Fibroblast of villous mesenchyme (primary cell): ENCODE measurements at places on chromosomes 11 and 22. TPM values are rescaled to one million over a fixed set of nuclear protein-coding genes. Genes with fewer than 3 reads are reported as not detected.

Gene CNGA4
- under 0.01 and 0.43 TPM in 2 replicates for total RNA-seq

Gene CRACR2B
- total RNA-seq, result 0.43 and 0.97 TPM in 2 replicates

Gene OR51B2
- total RNA-seq, result not detected in 2 replicates

Gene SLC1A2
- 18.7 and 23.7 TPM in 2 replicates for total RNA-seq

Gene OR4A16
- total RNA-seq, result not detected in 2 replicates

Gene ISX
- total RNA-seq, result not detected in 2 replicates

GRCh38 chr11:123545726-123546270 is 108.6 kb downstream of the SCN3B start:
- no peak for DNase-seq

DNA sequence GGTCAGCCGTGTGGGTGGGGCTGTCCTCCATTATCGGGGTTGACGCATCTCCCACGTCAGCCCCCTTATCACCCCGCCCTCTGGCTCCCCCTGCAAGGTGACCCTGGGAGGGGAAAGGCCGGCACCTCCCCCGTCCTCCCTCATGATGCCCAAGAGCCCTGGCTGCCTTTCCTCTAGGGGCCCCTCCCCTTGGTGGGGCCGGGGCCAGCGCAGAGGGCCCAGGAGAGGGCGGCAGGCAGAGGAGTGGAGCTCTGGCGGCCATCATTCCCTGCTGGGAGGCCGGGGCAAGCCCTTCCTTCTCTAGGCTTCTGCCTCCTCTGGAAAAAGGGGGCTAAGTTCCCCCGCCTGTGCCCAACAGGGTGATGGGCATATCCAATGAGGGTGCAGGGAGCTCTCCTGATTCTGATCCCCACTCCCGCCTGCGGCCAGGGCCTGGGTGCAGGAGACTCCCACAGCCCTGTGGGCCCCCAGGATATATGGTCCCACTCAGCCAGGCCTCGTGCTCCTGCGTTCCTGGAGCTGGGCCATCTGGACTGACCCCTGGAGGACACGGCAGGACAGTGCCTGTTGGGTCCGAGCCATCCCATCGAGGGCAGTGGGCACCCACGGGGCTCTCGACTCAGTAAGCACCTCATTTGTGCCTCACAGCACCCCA is 12.3 kb downstream of the MYRF start:
- peak; percentile 83 for DNase-seq

- DNase-seq, result no peak
Observed at GRCh38 chr22:24429411-24430365, 2.3 kb downstream of the ADORA2A start.

- peak; percentile 92 for DNase-seq
Observed at GRCh38 chr11:8760896-8761295, 78.3 kb downstream of the RPL27A start.

- DNase-seq, result peak; percentile 75
Observed at GRCh38 chr11:46278387-46279125, 1.1 kb downstream of the CREB3L1 start.

DNA sequence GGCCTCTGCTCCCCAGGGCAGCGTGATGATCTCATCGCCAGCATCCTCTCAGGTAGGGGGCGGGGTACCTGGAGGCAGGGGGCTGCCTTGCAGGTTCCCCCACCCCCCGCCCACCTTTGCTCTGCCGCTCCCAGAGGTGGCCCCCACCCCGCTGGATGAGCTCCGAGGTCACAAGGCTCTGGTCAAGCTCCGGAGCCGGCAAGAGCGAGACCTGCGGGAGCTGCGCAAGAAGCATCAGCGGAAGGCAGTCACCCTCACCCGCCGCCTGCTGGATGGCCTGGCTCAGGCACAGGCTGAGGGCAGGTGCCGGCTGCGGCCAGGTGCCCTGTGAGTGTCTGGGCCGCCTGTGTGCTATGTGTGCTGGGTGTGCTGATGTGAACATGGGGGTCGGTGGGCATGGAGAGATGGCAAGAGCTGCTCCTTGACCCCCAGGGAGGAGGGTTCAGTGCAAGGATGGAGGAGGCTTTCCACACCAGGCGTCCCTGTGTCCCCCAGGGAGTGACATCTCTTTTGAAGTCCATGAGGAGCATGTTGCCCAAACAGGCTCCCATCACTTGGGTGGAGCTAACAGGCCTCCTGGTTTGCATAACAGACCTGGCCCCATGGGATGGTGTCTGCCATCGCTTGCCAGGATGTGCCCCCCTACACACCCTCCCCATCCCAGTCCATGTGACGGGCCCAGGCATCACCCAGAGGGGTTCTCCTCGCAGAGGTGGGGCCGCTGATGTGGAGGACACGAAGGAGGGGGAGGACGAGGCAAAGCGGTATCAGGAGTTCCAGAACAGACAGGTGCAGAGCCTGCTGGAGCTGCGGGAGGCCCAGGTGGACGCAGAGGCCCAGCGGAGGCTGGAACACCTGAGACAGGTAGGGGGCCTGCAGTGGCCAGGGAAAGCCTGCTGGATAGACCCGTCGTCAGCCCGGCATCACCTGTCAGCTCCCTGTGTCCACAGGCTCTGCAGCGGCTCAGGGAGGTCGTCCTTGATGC is 14.1 kb downstream of the PLCB3 start:
- DNase-seq, result no peak

DNA sequence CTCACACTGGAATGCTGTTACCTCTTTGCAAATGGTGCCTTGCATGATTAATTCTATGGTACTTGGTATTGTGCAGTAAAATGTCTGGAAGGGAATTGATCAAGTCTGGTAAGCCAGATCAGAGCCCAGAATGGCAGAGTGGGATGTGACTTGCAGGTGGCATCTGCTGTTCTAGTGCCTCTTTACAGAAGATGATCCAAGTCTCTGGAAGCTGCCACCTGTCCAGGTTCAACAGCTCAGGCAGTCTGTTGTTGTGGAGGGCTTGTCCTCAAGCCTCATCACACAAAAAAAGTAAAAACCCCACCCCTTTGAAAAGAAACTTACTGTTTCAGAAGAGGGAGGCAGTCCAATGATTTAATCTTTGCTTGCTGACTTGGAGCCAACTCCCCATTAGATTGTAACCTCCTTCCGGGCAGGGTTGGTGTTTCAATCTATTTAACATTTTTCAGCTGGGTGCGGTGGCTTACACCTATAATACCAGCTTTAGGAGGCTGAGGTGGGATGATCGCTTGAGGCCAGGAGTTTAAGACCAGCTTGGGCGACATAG is 17.1 kb downstream of the ZNRF3 start:
- no peak for DNase-seq

GRCh38 chr11:65861165-65861505 is 902 bp downstream of the MUS81 start:
- DNase-seq, result no peak

GRCh38 chr22:23184764-23185113 is 4.4 kb downstream of the BCR start:
- no peak for DNase-seq

DNA sequence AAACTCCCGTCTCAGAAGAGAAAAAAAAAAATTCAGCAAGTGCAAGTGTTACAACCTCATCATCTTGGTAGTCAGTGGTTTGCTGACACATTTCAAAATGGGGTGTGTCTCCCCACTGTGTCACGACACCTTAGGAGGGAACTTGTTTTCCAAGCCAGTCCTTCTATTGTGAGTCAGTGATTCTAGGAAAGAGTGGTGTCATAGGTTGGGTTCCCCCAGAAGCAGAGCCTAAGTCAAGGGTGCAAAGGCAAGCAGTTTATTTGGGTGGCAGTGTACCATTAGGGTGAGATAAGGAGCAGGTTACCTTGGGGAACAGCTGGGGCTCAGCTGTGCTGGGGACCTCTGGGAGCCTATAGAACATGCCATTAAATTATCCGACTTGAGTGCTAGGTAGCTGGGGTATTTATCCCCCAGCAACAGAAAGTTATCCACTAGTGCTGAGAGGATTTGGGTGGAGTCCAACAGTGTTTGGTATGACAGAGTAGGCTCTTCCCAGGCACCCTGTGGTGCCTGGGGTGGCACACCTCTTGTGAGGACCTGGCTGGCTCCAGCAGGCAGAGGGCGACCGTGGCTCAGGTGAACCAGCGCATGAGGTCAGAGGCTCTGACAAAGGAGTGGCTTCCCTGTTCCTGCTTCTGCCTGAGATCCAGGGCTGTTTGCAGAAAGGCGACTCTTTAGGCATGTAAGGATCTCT is 41.7 kb downstream of the KIAA1671 start:
- DNase-seq, result no peak

DNA sequence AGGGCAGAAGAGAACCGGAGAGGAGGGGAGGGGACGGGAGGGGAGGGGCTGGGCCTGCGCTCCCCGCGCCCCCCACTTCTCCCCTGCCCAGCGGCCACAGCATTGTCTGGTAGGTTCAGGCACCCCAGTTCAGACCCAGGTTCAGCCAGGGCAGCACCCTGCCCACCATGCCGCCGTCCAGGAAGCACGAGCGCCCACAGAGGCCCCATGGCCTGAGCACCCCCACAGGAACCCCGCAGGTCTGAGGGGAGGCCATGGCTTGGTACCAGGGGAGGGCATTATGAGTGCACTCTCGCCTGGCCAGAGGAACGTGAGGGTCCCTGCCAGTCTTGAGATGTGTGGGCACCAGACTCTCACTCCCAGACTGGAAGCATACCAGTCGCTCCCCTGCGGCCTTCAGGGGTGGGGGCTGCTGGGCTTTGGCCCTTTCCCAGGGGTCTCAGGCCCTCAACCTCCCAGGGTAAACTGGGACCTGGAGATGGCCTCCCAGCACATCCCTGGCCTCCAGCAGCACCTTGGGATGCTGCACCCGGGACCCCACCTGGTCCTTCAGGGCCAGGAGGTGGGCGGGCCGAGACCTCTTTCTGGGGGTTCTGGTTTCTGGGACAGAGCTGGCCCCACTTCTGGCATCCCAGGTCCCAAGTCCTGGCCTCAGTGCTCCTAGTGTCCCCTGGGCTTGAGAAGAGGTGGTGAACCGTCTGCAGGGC is 597 bp upstream of the PLXNB2 start:
- DNase-seq, result no peak

- DNase-seq, result no peak
Observed at GRCh38 chr22:26968859-26969523, 311.6 kb downstream of the MIAT start.

- DNase-seq, result no peak
Observed at GRCh38 chr22:47587361-47587760, 824.9 kb downstream of the TBC1D22A start.

GRCh38 chr11:31529701-31530100 is 20.1 kb downstream of the ELP4 start:
- no peak for DNase-seq

DNA sequence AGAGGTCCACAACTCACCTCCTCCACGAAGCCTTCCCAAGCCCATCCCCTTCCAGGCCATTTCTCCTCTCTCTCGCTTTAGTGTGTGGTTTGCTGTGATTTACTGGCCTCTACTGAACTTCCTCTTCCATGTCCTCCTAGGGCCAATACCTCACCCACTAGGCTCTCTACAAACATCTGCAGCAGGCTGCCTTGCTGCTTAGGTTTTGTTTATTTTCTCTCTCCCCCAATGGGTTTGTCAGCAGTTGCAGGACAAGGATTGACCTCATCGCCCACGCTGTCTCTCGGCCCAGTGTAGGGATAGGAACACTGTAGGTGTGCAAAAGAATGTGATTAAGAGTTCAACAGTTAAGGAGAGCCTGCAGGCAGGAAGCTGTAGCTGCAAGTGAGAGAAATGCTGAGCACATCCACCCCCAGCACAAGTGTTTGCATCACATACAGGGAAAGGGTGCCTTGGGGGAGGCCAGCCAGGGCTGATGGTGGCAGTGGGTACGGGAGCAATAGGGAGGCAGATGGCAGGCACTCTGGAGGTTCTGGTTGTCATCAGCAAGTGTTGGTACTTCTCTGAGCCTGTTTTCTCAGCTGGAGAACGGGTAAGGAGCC is 1.4 kb downstream of the PC start:
- peak; percentile 88 for DNase-seq

DNA sequence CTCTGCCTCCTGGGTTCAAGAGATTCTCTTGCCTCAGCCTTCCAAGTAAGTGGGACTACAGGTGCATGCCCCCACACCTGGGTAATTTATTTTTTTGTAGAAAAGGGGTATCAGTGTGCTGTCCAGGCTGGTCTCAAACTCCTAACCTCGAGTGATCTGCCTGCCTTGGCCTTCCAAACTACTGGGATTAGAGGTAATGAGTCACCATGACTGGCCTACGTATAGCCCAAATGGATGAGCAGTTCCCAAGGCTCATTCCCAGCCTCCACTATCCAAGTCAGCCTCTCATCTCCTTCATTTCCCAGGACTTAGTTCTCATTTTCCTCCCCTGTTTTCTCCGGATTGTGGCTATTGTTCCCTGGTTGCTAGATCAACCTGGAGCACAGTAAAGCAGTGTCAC is 5.6 kb downstream of the CCT8L2 start:
- DNase-seq, result no peak

DNA sequence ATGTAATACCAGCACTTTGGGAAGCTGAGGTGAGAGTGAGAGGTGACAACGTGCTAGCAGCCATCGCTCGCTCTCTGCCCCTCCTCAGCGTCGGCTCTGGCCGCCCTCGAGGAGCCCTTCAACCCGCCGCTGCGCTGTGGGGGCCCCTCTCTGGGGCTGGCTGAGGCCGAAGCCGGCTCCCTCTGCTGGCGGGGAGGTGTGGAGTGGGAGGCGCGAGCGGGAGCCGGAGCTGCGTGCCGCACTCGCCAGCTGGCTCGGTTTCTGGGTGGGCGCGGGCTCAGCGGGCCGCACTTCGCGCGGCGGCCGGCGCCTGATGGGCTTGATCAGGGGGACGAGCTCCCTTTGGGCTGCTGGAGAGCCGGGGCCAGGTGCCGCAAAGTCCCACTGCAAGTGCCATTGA is 98.9 kb upstream of the UBASH3B start:
- DNase-seq, result no peak

DNA sequence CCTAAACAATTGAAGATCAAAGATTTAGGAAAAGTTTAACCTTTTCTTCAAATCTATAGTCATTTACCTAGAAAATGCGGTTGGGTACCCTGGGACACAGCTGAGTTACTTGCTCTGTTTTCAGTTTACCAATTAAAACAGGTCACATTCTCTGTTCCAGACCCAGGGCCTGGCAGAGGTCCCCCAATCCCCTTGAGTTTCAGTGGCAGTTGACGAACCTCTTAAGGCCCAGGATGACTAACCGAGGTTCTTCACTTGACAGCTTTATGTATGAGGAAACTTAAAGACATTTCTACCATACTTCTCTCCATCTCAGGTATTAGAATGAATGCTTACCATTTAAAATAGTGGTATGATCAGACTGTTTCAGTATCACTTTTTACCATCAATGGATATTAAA is 16.3 kb downstream of the LDHAL6A start:
- DNase-seq, result no peak

- DNase-seq, result no peak
Observed at GRCh38 chr11:125069008-125069407, 5.9 kb downstream of the SLC37A2 start.

DNA sequence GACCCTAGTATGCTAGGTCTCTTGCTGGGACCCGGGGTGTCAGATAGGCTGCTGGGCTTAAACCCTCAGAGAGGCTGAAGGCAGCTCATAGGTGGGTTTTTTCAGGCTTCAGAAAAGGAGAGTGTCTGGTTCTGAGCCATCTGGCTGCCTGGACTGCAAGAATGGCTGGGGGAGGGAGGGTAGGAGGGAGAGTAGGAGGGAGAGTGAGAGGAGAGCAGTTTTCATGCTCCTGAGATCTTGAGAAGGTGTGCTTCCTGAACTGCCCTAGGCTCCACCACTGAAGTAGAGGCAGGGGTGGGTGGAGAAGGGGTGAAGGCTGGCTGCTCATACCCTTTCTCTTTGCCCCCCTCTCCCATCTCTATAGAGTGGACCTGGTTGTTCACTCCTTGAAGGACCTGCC is 4.6 kb downstream of the HMBS start:
- no peak for DNase-seq

- no peak for DNase-seq
Observed at GRCh38 chr11:16577490-16577889, 161.0 kb upstream of the C11orf58 start.

GRCh38 chr22:37082251-37082873 is 27.2 kb downstream of the TMPRSS6 start:
- no peak for DNase-seq
